ENCODE measurements at places on chromosomes 5 and 9.

- no peak for DNase-seq
These were observed 25.4 kb upstream of the DCP2 start for GRCh38 chr5:112951124-112951702.

GRCh38 chr9:105389796-105390195 lies 58.0 kb upstream of the FSD1L start:
- DNase-seq, result no peak

DNA sequence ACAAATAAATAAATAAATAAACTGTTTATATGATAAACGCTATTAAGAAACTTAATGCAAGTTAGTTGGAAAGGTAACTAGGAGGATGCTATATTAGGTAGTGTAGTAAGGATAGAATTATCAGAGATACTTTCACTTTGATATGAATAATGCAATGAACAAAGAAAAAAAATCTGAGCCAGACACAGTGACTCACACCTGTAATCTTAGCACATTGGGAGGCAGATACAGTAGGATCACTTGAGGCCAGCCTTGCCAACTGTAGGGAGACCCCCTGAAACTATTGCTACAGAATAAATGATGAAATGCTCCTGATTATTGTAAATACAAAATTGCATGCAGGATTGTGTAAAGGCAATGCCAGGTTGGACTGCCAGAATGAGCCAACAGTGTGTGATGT lies 109.2 kb downstream of the ANXA2R start:
- no peak for DNase-seq

- DNase-seq, result no peak
These were observed 39.7 kb downstream of the PCDH1 start for GRCh38 chr5:141838326-141839014.

DNA sequence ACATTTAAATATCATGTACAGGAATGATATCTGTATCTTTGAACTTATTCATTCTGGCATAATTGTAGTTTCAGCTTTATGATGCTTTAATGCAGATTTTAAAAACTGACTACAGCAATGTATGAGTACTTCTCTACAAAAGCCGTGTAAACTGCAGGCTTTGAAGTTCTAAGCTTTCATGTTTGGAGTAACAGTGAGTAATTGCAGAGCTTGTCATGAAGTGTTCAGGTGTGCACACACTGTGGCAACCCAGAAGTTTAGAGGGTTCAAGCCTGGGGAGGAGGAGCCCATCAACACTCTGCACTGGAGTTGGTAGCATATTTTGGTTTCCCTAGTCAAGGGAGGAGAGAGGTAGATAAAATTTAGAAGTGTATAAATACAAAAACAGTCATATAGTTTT lies 130.9 kb downstream of the CD180 start:
- no peak for DNase-seq

GRCh38 chr5:177179431-177179830 lies 45.9 kb downstream of the NSD1 start:
- no peak for DNase-seq

DNA sequence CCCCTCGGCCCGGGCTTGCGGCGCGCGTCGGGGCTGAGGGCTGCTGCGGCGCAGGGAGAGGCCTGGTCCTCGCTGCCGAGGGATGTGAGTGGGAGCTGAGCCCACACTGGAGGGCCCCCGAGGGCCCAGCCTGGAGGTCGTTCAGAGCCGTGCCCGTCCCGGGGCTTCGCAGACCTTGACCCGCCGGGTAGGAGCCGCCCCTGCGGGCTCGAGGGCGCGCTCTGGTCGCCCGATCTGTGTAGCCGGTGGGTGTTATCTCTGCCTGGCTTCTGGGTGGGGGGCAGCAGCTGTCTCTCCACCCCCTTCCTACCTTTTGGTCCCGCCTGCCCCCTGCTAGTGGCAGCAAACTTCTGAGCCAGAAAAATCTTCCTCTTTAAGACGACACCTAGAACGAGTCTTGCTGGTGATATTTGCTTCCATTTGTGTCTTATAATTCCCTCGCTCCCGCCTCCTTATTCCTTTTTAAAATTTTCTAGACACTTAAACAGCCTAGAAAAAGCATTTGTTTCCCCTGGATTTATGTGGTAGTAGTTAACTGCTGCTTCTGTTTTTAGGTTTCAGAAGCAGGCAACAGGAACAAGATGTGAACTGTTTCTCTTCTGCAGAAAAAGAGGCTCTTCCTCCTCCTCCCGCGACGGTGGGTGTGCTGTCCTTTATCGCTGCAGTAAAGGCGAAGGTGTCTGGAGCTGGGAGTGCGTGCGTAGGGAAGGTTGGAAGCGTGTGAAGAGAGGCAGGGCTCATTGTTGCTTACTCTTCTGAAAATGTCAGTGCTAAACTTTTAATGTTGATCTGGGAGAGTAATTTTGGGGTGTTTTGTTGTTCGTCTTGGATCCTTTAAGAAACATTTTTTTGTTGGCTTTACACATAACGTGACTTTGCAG lies 554 bp downstream of the JAK2 start:
- DNase-seq, result no peak

DNA sequence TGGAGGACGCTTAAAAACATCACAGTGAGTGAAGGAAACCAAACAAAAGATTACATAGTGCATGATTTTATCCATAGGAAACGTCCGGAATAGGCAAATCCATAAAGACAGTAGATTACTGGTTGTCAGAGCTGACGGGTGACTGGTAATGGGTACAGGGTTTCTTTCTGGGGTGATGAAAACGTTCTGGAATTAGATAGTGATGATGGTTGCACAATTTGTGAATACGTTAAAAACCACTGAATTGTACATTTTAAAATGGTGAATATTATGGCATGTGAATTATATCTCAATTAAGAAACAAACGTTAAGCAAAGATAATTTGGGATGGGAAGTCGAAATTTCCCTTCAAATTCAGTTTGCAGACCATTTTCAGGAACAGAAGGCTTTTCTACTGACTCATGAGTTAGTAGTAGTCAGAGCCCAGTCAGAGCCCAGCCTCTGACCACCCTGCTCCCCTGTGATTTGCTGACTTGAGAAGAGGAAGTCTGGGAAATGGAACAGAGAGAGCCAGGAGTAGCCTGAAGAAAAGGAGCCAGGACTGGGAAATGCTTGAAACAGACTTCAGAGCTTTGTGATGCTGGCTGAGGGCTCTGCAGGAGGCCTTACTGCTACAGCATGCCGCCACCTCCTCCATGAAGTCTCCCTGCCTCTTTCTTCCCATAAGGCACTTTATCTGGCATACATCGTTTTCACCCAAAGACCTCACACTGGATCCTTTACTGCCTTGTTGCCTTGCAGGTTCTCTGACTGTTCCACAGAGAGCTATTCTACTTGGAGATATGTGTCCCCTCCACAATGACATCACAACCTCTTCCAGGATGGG lies 46.4 kb upstream of the CTNNA1 start:
- no peak for DNase-seq

DNA sequence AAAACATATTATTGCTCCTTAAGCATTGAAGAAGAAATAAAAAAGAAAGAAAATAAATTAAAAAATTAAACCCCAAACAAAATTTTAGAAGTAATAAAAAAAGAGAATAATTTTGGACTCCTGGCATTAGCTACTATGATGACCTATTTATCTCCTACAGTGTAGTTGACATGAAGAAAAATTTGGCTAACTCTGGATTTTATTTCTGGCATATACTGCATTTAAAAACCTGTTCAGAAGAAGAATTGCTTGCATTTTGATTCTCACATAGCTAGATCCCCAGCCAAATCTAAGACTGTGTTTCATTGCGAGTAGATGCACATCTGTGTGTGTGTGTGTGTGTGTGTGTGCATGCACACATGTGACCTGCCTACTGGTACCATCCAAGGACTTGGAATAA lies 30.1 kb upstream of the GABRG2 start:
- no peak for DNase-seq

- no peak for DNase-seq
These were observed 127.4 kb downstream of the PTTG1 start for GRCh38 chr5:160548949-160549645.

DNA sequence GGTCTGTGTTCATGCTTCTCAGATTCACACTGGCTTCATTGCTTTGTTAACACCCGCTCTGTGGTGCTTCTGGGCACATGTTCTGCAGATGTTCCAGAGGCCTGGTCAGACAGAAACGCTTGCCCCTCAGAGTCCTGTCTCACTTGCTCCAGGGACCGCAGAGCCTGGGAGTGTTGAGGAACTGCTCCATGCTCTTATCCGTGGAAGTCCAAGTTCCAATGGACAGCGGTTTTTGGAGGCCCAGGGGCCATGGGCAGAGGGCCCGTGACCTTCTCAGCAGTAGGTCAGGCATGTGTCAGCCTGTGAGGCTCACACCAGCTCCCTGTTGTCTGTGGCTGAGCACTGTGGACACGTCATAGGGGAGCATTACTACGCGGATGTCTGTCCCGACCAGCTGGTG lies 364.7 kb upstream of the IRX1 start:
- DNase-seq, result no peak

DNA sequence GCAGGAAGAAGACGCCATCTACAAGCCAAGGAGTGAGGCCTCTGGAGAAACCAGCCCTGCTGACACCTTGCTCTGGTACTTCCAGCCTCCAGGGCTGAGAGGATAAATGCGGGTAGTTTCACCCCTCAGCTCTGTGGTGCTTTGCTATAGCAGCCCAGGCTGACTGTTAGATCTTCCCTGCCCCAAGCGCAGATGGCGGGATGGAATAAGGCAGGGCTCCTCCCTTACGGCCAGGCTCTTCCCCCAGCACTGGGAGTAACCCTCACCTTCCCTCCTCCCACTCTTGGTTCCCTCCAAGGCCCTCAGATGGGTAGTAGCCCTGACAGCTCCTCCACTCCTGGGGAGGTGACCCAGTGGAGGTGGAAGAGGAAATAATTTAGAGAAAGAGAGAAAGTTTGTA lies 285.1 kb downstream of the GADD45G start:
- no peak for DNase-seq

DNA sequence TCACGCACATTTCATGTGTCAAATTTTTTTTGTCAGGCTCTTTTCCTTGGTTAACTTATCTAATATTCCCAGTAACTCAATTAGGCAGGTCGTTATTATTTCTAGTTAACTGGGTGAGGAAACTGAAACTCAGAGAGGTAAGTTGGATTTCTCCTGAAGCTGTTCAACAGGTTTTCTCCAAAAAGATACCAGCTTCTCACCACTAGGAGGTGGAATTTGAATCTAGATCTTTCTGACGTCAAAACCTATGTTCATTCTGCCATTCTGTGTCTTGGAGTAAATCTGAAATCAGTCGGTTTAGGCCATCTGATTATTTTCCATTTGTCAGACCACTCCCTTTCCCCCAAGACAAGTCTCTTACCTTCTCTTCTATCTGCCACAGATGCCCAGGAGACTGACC lies 572.9 kb downstream of the ACTL7B start:
- DNase-seq, result no peak

DNA sequence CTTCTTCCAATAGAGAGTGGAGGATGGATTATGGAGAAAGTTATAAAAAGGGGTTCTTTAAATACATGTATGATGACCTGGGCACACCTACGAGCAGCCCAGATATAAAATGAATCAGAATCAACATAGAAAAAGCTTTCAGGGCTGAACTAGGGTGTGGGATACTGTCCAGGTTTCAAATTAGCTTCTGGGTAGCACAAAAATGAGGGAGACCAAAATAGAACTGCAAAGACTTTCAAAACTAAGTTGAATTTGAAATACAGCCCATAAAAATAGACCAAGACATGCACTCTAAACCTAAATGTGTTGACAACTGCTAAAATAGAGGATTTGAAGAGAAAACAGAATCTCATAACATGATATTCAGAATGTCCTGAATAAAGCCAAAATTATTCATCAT lies 17.0 kb downstream of the ZNF484 start:
- no peak for DNase-seq

- DNase-seq, result no peak
These were observed 28.1 kb downstream of the ANKRD33B start for GRCh38 chr5:10591966-10592365.

- no peak for DNase-seq
These were observed 10.1 kb downstream of the EEIG1 start for GRCh38 chr9:127970401-127971313.

DNA sequence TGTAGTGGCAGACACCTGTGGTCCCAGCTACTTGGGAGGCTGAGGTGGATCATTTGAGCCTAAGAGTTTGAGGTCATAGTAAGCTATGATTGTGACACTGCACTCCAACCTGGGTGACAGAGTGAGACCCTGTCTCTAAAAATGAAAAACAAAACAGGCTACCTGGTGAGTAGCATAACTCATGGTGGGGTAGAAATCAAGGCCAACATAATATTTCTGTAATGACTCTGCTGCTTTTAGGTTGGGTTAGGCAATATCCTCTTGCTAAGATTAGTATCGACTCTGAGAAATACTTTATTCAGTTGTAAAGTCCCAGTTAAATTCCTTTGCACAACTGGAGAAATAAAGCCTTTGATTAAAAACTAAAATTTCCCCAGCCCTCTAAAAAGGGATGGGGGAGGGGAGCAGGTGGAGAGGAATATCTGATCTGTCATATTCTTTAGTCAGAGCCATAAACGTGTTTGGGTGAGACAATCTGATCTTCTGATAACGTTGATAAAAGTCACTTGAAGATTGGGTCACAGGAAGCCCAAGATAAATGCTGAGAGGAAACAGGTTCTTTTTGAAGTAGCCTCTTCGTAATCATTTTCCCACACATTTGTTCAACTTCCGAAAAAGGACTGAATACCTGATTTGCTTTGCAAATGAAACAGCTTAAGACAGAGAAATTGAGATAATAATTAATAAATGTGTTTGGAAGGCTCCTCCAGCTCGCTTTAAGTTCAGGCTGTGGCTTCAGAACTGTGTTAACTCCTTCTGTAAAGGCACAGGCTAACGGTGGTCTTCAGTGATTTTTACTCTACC lies 14.9 kb downstream of the IL4 start:
- no peak for DNase-seq

GRCh38 chr9:135926402-135927194 lies 19.3 kb upstream of the CAMSAP1 start:
- DNase-seq, result no peak

DNA sequence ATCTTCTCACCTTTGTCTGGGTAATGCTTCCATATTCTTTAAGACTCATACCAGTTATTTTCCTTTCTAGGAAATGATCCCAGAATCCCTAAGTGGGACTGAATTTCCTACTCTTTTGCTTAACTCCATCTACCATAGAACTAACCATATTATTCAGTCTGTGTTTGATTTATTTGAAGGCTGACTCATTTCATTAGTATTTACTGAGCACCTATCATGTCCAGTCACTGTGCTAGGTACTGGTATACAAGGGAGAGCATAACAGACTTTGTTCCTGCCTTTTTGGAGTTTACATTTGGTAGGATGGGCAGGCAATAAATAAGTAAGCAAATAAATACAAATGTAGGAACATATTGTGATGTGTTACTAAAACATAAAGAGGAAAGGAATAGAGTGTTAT lies 4.3 kb downstream of the NPR2 start:
- no peak for DNase-seq

DNA sequence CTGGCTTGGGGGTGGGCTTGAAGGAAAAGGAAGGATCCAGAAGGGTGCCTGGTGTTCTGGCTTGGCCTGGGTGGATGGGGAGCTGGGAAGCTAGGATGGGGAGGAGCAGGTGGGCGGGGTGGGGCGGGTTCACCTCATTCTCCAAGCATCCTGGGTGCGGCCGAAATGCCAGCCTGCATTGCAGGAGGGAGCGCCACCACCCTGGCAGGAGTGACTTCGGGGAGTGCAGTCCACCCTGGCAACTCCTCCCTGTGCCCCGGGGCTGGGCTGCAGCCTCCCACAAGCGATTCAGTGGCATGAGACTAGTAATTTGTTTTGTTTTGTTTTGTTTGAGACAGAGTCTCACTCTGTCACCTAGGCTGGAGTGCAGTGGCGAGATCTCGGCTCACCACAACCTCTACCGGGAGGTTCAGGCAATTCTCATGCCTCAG lies 5.5 kb downstream of the TTC16 start:
- no peak for DNase-seq

GRCh38 chr5:62977661-62978060 lies 399.0 kb downstream of the LRRC70 start:
- peak; percentile 25 for DNase-seq

GRCh38 chr5:52283221-52283620 lies 504.5 kb upstream of the ITGA1 start:
- DNase-seq, result no peak

Measured in H1 (cell line).